Activated CD8-positive, alpha-beta memory T cell treated with anti-CD3 and anti-CD28 coated beads, Interleukin-2, amount 10 ng/mL, durations not matched to agents 7 days and 5 days (primary cell): ENCODE measurements at places on chromosomes 6 and 20. TPM values are rescaled to one million over a fixed set of nuclear protein-coding genes. Genes with fewer than 3 reads are reported as not detected.

GRCh38 chr20:48892891-48893290 lies 28.6 kb upstream of the ARFGEF2 start:
- H3K36me3 ChIP-seq = no peaks in the 10 kb centered on the region
- no peak overlapping the region for H3K4me3 ChIP-seq
- H3K4me1 ChIP-seq = no peaks in the 10 kb centered on the region
- H3K27ac ChIP-seq = no peak overlapping the region
- peaks cover 15% of the 10 kb centered on the region for H3K27me3 ChIP-seq
- no peak for DNase-seq

DNA sequence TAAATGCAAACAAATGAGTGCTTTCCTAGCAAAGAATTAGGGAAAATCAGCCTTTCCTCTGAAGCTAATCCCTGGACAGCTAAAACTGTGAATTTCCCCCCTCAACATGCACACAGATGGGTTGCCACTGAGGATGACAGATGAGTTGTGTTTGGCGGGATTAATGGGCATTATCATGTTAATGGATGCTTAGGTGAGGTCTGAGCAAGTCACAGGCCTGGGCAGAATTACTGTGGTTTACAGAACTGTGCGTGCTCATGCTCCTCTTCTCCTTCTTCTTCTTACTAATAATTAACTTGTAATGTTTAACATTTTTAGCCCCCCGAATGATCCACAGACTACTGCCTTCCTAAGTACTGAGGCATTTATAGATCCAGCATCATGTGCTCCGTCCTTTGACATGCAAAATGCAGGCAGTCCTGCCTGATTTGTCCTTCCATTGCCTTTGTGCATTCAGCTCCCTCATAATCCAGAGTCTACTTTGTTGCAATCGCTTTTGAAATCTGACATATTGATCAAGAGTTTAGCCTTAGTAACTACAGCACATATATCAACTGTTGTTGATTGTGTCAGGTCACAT lies 753.4 kb upstream of the MMS22L start:
- no peaks in the 10 kb centered on the region for H3K27me3 ChIP-seq
- H3K4me1 ChIP-seq = no peaks in the 10 kb centered on the region
- no peak overlapping the region for H3K27ac ChIP-seq
- H3K4me3 ChIP-seq = no peak overlapping the region

DNA sequence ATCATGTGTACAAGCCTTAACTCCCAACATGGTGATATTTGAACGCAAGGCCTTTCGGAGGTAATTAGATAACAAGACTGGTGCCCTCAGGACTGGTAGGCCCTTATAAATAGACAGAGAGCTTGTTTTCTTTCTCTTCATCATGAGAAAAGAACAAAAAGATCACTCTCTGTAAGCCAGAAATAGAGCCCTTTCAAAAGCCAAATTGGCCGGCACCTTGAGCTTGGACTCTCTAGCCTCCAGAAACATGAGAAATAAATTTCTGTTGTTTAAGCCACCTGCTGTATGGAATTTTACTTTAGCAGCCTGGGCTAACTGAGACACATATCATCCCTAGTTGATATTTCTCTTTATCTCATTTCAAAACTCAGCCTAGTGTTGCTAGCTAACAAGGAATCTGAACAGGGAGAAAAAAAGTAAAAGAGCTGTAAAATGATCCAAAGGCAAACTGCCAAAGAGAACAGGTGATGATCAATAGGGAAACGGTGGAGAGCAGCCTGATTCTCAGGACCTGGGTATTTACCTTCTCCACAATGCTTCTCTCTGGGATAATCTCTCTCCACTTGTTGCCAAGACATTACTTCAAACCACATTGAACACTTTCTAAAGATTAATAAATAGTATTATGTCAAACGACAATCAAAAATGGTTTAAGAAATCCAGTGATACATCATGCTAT lies 6.1 kb downstream of the COL21A1 start:
- no peak overlapping the region for H3K4me3 ChIP-seq
- H3K27me3 ChIP-seq = no peaks in the 10 kb centered on the region
- H3K4me1 ChIP-seq = no peaks in the 10 kb centered on the region
- no peak overlapping the region for H3K27ac ChIP-seq

DNA sequence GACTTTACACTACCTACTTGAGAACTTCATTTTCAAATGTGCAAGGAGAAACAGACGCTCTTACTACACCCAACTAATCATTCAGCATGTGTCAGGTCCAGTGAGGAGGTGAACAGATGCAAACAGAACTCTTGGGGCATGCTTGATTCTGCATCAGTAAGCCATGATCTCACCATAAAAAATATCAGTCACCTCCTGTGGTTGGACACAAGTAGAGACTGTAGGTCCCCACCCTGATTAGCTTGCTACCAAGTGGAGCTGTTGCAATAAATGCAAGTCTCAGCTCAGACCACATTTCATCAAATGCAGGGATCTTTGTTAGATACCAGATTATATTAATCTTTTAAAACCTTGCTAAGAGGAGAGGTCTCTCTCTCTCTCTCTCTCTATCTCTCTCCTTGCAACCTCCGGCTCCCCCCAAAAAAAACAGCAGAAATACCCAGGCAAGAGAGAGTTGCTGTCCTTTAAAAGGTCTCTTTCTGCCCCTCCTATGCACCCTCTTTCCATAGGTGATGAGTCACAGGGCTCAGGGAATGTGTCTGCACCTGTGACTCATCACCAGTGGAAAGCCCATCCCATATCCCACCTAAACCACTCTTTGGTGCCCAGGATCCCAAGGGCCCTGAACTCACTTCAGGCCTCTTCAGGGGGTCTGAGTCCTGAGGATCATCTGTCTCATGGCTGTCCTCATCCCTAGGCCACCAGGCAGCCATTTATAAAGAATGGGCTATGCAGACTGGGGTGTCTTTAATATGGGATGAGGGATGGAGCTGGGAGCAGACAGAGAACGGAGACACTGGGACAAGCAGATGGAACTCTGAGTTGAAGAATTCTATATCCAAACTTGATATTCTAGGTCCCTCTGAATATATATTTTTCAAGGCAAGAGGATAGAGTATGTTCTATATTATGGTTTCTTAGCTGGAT lies 154.5 kb downstream of the QRSL1 start:
- peaks cover 7% of the 10 kb centered on the region for H3K27me3 ChIP-seq
- H3K4me1 ChIP-seq = no peaks in the 10 kb centered on the region
- no peak overlapping the region for H3K4me3 ChIP-seq
- H3K27ac ChIP-seq = no peak overlapping the region
- DNase-seq = no peak

DNA sequence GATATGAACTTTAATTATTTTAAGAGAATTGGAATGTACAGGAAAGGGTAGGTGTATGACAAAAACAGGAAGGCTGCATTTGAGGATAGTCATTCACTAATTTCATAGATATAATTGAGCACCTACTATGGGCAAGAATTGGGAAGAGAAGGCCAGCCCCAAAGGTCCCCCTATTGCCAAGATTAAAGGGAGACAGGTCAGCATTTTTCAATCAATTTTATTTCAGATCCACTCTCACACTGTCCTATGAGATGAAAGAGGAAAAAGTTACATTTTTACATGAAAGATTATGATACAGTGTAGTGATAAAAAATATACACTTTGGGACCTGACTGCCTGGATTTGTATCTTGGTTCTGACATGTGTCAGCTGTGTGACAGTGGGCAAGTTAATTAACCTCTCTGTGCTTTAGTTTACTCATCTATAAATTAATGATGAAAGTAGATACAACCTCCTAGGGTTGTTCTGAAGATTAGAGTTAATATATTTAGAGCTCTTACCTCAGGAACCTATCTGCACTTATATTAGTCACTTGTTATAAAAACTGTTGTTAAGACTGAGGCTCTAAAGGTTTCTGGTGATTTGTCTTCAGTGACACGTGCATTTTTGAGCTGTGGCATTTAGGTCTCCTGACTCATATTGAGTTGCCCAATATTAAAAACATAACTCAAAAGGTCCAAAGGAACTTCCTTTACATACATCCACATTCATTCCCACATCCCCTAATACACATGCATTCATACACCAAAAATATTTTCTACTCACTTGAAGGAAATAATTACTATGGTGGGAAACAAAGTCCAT lies 45.7 kb downstream of the SCGN start:
- no peaks in the 10 kb centered on the region for H3K36me3 ChIP-seq
- no peak overlapping the region for H3K4me3 ChIP-seq
- no peak overlapping the region for H3K27ac ChIP-seq
- no peak for DNase-seq
- H3K4me1 ChIP-seq = no peaks in the 10 kb centered on the region

DNA sequence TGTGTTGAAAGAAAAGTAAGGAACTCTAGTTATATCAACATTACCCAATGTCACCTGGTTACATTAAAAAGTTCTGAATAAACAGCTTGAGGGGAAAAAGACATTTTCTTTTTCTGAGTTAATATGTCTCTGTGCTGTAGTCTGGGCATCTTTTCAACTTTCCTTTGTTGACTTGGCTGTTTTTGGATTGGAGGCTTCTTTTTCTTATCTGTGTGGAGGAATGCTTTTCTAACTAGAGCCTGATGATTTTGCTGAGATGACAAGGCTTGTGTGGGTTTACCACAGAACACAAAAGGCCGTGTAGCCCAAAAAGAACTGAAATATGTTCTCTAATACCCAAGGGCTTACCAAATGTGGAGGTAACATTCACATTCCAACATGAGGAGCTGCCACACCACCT lies 161.8 kb downstream of the KCNQ5 start:
- H3K36me3 ChIP-seq = no peaks in the 10 kb centered on the region
- no peak overlapping the region for H3K4me3 ChIP-seq
- H3K4me1 ChIP-seq = no peaks in the 10 kb centered on the region
- no peaks in the 10 kb centered on the region for H3K27me3 ChIP-seq
- DNase-seq = no peak

GRCh38 chr20:33262658-33263065 lies 20.4 kb upstream of the BPIFB1 start:
- no peaks in the 10 kb centered on the region for H3K4me1 ChIP-seq
- no peak for DNase-seq
- peaks cover 41% of the 10 kb centered on the region for H3K27me3 ChIP-seq
- no peak overlapping the region for H3K4me3 ChIP-seq

- H3K4me3 ChIP-seq = no peak overlapping the region
- H3K36me3 ChIP-seq = peaks cover 33% of the 10 kb centered on the region
- H3K4me1 ChIP-seq = no peaks in the 10 kb centered on the region
- H3K27me3 ChIP-seq = no peaks in the 10 kb centered on the region
- H3K27ac ChIP-seq = no peak overlapping the region
Measured at GRCh38 chr6:83152913-83153312, 40.2 kb downstream of the PGM3 start.

DNA sequence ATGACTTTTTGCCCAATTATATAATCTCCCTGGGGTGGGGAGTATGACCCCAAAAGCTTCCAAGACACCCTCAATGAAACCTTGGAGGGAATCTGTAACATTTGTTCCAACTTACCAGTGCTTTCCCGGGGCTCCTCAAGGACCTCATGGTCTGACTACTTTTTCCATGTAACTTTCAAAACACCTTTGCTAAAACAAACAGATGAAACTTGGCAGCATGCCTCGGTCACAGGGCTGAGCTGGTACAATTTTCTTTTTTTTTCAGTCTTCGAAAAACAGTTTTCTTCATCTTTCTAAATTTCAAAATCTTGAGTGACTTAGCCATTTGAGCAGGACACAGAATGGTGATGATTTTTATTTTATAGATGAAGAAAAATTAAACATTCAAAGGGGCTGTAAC lies 241.2 kb downstream of the BMP7 start:
- no peaks in the 10 kb centered on the region for H3K4me1 ChIP-seq
- no peak for DNase-seq
- H3K4me3 ChIP-seq = no peak overlapping the region
- no peaks in the 10 kb centered on the region for H3K36me3 ChIP-seq
- H3K27ac ChIP-seq = no peak overlapping the region

DNA sequence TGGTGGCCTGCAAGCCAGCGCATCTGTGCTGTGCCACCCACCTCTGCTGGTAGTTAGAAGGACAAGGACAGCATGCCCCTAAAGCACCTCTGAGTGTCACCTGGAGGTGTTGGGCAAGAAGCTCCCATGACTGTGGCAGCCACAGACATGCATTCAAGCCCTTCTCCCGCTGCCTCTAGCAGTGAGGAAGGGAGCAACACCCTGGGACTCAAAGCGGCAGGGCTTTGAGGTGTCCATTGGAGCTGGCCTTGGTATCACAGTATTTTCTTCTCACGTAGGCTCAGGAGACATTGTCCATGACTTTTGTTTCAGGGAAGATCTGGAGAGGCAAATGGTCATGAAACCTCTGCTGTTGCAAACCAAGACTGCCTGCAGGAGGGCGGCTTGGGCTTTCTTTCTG lies 140.8 kb upstream of the RIN2 start:
- H3K4me3 ChIP-seq = no peak overlapping the region
- DNase-seq = no peak
- no peaks in the 10 kb centered on the region for H3K36me3 ChIP-seq
- no peaks in the 10 kb centered on the region for H3K27me3 ChIP-seq

DNA sequence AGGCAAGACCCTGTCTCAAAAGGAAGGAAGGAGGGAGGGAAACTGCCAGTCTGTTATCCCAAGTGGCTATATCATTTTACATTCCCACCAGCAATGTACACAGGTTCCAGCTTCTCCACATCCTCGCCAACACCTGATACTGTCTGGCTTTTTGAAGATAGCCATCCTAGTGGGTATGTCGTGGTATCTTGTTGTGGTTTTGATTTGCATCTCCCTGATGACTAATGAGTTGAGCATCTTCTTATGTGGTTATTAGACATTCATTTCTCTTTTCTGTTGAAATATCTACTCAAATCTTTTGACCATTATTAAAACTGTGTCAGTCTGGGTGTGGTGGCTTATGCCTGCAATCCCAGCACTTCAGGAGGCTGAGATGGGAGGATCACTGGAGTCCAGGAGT lies 47.9 kb upstream of the ARID1B start:
- no peak for DNase-seq

FABP7 gene
- total RNA-seq = not detected

TBC1D32 gene
- total RNA-seq = 12.7 TPM

KCNQ5 gene
- 7.2 TPM for total RNA-seq

GRM1 gene
- not detected for total RNA-seq

PKIB gene
- 0.47 TPM for total RNA-seq

BACH2 gene
- 21.5 TPM for total RNA-seq

XKR7 gene
- total RNA-seq = not detected

CST2 gene
- total RNA-seq = not detected

ASF1A gene
- 65.7 TPM for total RNA-seq
